ENCODE measurements at places on chromosomes 2 and 18.

DNA sequence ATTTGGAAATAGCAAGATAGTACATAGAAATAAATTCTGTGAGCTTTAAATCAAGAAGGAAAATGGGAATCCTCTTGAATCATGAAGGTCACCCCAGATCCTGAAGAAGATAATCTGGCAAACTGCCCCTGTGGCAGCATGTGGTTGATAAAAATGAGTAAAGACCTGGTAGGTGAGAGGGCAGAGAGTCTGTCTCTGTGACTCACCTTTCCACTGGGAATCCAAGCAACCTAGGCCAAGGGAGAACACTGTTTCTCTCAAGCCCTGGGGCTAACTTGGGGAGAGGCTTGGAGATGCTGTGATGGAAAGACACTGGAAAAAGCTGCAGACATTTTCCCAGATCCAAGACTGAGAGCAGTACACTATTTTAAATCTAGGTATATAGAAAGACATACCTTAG, 185.8 kb upstream of the CNTNAP5 start:
- DNase-seq = no peak

DNA sequence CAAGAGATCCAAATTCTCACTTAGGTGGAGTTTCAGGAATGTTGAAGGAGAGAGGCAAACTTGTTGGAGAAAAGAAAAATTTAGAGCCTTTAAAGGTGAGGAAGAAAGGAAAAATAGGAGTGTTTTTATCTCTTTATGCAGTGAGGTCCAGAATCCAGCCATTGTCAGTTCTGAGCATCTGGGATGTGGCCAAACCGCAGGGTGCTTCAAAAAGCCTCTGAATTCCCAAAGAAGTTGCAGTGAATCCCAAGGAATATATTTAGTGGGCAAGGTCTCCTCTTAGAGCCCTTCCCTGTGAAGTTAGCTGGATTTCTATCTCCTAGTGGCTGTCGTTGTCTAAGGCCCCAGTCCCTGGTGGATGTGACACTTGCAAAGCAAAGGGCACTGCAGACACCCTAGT, 51.2 kb downstream of the MTCL1 start:
- DNase-seq = no peak

DNA sequence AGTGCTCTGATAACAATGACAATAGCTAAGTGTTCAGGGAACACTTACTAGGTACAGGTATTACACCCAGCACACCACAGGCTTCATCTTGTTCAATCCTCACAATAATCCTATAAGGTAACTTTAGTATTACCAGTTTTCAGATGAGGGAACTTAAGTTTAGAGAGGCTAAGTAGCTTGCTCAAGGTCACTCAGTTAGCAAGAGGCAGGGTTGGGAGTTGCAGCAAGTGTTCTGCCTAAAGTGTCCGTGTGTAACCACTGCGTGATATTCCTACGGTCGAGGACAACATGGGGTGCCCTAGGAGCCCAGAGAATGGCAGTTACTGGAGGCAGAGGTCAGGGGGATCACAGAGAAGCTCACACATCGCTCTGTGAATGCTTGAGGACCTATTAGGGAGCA, 30.2 kb upstream of the EGR4 start:
- no peak for DNase-seq

GRCh38 chr18:35588122-35588521, 6.6 kb downstream of the GALNT1 start:
- no peak for DNase-seq

GRCh38 chr2:33040541-33040940, 93.8 kb downstream of the LTBP1 start:
- no peak for DNase-seq

DNA sequence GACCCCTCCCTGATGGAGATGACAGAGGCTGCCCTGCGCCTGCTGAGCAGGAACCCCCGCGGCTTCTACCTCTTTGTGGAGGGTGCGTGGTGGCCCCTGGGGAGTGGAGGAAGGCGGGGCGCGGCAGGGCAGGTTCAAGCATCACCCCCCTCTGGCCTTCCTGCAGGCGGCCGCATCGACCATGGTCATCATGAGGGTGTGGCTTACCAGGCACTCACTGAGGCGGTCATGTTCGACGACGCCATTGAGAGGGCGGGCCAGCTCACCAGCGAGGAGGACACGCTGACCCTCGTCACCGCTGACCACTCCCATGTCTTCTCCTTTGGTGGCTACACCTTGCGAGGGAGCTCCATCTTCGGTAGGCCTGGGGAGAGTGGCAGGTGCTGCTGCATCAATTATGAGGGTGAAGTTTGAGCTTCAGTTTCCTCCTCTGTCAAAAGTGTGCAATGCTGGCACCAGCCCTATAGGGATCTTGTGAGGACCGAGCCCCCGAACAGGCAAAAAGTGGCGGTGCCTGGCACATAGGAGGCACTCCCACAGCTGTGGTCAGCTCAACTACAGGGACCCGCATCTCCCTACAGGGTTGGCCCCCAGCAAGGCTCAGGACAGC, 2.2 kb downstream of the ALPI start:
- no peak for DNase-seq

- no peak for DNase-seq
These were observed 1764.6 kb downstream of the SUCLG1 start for GRCh38 chr2:82694431-82694830.

DNA sequence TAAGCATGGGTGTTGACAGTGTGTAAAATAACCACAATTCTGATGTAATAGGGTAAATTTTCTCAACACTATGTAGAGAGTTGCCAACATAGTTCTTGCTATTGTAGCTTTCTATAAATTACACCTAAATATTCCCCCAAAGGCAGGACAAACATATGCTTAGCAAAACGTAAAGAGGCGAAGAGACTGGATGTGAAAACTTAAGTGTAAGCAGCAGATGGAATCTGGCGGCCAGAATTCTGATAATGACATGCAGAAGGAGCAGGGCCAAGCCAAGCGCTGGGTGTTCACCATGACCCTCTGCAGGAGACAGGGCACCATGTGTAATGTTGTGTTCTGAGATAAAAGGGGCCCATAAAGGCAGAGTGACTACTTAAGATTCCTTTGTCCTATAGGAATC, 105.2 kb upstream of the ZNF521 start:
- DNase-seq = no peak

GRCh38 chr2:11932048-11932512, 185.6 kb downstream of the LPIN1 start:
- DNase-seq = no peak

DNA sequence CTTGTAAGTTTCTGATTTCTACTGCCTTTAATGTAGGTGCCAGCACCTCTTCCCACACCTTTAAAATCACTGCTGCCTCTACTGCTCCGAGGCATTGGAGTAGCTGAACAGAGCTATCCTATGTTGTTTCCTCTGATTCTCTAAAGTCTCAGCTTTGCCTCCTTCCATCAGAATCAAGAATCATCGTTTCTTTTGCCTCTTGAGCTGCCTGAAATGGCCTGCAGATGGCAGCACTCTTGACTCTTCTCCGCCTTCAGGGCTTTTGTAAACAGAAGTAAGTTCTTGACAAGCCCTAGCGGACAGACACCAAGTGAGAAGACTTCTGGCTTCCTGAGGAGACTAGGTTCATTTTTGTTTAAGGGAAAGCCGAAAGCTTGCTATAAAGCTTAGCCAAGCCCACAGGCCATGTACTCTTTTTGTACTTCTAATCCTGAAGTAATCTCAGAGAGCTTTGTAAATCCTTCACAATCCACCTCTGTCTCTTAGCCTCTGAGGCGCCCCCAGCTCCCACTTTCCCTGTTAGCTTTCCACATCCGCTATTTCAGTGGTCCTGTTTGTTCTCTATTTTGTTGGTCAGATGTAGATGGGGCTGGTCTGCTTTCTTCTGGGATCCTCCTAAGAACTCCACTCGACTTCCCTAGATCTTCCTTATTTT, 48.4 kb downstream of the GTF3C3 start:
- DNase-seq = peak; percentile 18

DNA sequence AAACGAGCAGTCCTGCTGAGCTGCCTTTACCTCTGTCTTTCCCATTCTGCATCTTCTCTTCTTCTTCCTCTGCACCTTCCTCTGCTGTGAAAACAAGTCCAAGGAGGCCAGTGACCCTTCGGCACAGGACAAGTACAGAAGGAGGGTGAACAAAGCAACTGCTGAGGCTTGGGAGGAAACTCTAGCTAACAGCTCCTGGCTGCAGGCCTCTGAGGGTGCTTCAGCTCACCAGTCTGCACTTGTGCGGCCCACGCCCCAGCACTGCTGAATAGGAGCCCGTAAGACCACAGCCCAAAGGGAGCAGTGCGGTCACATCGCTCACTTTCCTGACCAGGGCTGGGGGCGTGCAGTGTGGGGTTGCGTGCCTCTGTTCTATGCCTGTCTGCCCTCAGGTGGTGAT, 42.1 kb upstream of the DNMT3A start:
- no peak for DNase-seq

DNA sequence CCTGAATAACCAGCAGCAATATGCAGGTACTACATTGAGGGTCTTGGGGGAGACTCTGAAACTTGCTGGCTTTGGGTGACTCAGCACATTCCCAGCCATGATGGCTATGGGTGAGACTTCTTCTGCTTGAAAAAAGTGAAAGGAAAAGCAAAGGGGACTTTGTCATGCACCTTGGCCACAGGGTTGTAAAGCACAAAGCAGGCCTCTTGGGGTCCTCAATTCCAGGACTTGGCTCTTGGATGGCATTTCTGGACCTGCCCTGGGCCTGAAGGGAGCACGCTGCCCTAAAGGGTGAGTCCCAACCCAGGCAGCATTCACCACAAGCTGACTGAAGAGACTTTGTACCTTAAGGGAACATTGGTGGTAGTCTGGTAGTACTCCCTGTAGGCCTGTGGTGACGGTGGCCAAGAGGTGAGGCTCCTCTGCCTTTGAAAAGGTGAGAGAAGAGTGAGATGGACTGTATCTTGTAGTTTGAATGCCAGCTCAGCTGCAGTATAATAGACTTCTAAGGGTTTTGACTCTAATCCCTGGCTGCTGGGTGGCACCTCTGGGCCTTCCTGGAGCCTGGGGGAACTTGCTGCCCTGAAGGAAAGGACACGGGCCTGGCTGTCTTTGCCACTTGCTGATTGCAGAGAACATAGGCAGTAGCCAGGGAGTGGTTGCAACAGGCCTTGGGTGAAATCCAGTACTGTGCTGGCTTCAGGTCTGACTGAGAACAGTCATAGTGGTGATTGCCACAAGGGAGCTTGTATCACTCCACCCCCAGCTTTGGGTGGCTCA, 36.5 kb upstream of the CYTIP start:
- DNase-seq = peak; percentile 77

GRCh38 chr2:196166876-196167275, 4.5 kb downstream of the STK17B start:
- peak; percentile 61 for DNase-seq

DNA sequence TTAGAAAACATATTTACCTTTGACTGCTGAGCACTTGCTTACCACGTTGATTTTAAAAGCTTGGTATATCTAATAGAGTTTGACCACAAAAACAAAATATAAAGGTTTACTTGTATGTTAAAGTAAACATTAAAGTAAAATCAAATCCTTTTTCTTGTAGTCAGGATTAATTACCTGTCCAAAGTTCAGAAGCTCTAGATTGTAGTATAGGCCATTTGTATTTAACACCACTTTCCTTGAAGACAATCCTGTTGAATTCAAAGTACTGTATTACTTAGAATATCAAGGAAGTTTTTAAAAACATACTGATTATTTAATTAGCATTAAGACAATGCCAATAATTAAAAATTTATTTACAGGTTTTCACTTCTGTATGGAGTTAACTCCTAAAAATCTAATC, 53.0 kb downstream of the PGAP1 start:
- DNase-seq = no peak
